Activated CD4-positive, alpha-beta T cell treated with anti-CD3 and anti-CD28 coated beads for 1 hour (primary cell): ENCODE measurements at places on chromosomes 13 and 19.

- no peak for DNase-seq
These were observed 26.8 kb downstream of the DHX34 start for GRCh38 chr19:47375694-47376588.

DNA sequence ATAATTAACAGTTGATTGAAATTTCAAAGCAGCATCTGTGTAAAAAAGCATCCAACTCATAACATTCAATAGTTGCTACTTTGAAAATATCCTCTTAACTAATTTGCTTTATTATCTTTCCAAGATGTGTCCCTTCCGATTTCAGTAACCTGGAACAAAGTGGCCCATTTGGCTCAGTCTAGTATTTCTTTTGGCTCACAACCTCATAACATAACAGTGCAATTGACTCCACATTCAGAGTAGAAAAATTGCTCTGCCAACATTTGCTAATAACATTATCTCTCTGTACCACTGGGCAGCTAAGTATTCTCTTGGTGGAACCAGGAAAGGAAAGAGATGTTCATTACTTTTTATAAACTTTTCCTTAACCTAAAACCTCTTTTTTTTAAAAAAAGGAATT is 571.1 kb upstream of the ARGLU1 start:
- DNase-seq, result no peak

- DNase-seq, result no peak
These were observed 26.8 kb downstream of the STARD13 start for GRCh38 chr13:33258808-33259193.

- DNase-seq, result no peak
These were observed 66.7 kb downstream of the CEBPG start for GRCh38 chr19:33440241-33440640.

- no peak for DNase-seq
These were observed 46.4 kb downstream of the THSD1 start for GRCh38 chr13:52359534-52359933.

DNA sequence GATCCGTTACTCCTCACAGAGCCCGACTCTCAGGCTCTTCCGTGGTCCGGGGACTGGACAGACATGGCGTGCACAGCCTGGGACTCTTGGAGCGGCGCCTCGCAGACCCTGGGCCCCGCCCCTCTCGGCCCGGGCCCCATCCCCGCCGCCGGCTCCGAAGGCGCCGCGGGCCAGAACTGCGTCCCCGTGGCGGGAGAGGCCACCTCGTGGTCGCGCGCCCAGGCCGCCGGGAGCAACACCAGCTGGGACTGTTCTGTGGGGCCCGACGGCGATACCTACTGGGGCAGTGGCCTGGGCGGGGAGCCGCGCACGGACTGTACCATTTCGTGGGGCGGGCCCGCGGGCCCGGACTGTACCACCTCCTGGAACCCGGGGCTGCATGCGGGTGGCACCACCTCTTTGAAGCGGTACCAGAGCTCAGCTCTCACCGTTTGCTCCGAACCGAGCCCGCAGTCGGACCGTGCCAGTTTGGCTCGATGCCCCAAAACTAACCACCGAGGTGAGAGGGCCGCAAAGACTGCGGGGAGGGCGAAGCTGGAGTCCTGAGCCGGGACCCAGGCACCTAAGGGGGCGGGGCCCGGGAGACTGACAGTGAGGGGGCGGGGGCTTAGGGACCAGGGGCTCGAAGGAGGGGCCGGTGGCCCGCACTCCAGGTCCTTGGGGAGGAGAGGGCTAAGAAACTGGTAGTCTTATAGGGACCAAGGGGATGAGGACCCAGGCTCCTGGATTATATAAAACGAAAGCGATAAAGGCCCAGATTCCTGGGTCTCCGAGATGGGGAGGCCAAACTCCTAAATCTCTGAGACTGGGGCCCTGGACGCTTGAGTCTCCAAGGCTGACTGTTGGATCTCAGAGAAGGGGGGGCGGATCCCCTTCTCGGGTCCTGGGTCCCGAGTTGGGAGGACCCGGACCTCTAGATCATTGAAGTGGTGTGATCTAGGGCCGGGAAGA is 2.0 kb downstream of the ETV2 start:
- DNase-seq, result peak; percentile 67

GRCh38 chr19:10881403-10882107 is 10.2 kb downstream of the CARM1 start:
- no peak for DNase-seq

- no peak for DNase-seq
These were observed 21.7 kb downstream of the AKAP8 start for GRCh38 chr19:15357906-15358305.

DNA sequence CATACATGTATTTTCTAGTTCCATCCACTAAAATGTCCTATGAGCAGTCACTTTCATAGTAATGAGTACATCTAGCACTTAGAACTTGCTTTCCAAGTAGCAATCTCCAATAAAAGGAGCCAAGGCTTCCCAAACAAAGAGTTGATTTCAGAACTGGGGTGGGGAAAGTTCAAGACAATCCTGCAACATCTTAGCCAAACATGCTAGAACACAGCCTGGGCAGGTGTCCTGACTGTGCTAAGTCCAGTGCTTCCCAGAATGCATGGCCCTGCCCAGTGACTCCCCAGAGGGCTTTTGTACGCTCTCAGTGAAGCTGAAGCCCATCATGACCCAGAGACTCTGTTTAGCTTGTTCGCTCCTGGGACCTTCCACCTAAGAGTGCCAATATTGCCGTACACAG is 106.7 kb upstream of the UBAC2 start:
- DNase-seq, result no peak

DNA sequence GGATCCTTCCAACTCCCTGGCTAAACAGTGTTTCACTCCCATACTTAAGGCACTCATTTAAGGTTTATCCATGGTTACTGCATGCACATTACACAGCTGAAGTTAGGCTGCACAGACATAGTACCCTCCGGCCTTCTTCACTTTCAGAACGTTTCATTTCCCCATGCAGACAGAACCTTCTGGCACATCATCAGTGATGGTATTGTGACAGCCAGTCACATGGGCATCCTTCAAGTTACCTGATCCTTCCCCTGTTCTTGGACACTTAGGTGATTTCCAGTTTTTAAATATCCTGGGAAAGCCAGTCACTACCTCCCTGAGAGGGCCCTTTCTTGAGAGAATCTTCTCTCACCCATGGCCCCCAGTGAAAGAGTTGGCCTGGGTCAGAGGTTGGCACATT is 9.1 kb downstream of the SMIM7 start:
- no peak for DNase-seq

DNA sequence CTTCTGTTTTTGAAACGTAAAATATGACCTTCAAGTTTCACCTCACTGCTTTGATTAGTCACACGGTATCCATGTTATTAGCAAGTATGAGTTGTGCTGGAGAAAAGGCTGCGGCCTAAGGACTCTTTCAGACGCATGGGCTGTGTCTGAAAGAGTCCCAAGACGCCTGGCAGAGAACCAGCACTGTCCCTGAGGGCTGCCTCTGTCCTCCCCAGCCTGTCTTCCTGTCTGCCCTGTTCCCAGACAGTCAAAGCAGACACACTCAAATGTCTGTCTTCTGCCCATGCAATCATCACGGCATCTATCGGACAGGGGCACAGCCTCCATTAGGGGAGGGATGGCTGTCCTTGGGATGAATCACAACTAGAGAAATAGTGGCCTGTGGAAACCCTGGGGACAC is 65.5 kb downstream of the DPY19L3 start:
- DNase-seq, result no peak

DNA sequence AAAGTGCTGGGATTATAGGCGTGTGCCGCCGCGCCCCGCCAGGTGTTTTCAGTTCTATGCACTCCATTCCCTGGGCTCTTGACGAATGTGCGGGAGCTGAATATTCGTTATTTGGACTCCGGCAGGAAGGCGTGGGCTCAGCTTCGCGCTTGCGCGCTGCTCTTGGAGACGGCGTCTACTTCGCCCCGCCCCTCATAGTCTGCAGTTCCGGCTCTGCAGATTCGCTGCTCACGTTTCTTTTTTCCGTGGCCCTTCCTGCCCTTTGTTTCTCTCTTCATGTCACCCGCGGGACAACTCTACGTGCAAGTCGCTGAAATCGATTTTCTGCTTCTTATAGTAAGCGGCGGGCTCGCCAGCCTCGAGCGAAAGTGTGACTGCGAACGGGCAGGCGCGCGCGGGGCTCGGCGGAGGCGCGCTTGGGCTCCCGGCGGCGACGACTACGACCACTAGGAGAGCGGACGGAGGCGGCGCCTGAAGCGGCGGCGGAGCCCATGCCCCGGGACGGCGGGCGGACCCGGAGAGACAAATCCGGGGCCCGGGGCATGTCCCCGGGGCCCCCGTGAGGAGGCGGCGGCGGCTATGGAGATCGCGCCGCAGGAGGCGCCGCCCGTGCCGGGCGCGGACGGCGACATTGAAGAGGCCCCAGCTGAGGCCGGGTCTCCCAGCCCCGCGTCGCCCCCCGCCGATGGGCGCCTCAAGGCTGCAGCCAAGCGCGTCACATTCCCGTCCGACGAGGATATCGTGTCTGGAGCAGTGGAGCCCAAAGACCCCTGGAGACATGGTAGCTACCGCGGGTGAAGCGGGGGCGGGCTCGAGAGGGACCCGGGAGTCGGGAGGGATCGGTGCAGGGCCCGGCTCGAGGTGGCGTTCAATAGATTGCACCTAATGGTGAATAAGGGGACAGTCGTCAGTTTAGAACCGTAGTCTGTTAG is at the start of gene PPP1R37:
Gene PPP1R37 (plus strand): TSS at position 433 of the 932 bp plus-strand sequence. CDS start 147 bp downstream, at position 580.
- DNase-seq, result peak; percentile 89

- no peak for DNase-seq
These were observed 4.7 kb downstream of the LRFN1 start for GRCh38 chr19:39315933-39316332.

DNA sequence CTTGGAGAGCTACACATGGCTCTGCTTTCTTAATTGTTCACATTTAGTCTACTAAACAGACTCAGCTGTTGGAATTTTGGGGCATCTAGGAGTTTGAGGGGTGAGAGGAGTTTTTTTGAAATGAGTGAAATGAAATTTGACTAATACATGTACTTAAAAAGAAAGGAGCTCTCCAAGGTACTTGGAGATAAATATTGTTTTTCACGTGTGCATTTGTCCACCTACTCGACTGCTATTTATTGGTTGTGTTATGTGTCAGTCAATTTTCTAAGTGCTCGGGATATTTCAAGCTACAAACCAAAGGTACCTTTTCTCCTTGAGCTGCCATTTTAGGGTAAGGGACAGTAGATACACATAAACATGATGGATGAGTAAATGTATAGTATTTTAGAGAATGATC is 697.0 kb downstream of the LIG4 start:
- DNase-seq, result no peak

- DNase-seq, result no peak
These were observed 76.6 kb downstream of the AKAP11 start for GRCh38 chr13:42348576-42348975.

- DNase-seq, result peak; percentile 64
These were observed 966 bp downstream of the JUNB start for GRCh38 chr19:12792051-12792852.

DNA sequence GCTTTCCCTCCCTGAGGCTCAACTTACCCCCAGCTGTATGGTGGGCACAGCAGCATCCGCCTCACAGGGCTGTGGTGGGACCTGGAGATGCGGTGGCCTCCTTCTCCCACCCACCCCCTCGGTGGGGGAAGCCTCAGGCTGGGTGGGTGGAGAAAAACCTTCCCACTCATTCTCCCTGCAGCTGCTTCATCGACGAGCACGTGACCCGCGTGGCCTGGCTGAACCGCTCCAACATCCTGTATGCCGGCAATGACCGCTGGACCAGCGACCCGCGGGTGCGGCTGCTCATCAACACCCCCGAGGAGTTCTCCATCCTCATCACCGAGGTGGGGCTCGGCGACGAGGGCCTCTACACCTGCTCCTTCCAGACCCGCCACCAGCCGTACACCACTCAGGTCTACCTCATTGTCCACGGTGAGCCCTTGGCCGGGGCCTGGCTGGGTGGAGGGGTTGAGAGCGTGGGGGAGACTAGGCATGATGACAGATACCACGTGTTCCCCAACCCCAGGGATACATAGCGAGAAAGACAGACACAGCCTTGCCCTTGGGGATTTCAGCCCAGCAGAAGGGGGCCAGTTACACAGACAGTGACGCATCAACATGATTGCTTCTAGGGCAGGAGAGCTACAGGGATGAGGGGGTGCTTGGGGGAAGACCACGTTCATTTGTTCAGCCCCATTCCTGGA is 12.2 kb downstream of the IGLON5 start:
- DNase-seq, result no peak
